ENCODE measurements at places on chromosomes 3 and 15. TPM values are rescaled to one million over a fixed set of nuclear protein-coding genes. Genes with fewer than 3 reads are reported as not detected.

GRCh38 chr3:195394024-195394423, 48.8 kb downstream of the ACAP2 start:
- DNase-seq, result no peak

DNA sequence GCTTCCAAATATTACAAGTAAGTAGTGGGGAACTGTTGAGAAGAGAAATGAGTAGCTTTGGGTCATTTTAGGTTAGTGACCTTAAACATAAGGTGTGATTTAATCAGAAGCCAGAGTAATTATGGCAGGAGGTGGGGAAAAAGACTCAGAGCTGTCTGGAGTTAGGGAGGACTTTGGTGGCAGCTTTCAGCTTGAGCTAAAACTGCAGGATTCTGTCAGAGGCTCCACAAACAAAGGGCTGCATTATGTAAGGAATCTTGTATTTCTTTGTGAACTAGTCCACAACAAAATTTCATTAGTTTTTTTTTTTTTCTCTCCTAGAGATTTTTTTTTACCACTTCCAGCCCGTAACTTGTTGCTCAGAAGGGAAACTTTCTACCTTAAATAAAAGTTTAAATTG, 345.3 kb downstream of the TIGIT start:
- no peak for DNase-seq

DNA sequence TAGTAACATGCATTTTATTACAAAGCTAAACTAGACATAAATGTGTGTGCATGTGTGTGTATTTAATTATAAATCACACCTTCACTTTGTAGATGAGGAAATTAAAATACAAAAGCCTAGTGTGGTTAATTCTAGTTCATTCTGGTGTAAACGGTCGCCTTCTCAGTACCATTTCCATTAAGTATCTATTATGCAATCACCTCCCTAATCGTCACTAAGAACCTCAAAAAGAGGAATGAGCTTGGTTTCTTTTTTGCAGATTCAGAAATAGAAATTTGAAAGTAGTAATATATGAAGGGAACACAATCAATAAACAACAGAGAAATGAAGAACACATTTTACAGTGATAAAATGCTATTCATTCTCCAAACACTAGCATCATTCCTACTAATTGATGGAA, 233.2 kb downstream of the ZBBX start:
- no peak for DNase-seq

The SEMA5B gene
- not detected for polyA plus RNA-seq

- no peak for DNase-seq
These were observed 51.3 kb upstream of the MTMR10 start for GRCh38 chr15:31042751-31043150.

The C3orf85 gene
- not detected for polyA plus RNA-seq

The LRRIQ4 gene
- not detected for polyA plus RNA-seq

DNA sequence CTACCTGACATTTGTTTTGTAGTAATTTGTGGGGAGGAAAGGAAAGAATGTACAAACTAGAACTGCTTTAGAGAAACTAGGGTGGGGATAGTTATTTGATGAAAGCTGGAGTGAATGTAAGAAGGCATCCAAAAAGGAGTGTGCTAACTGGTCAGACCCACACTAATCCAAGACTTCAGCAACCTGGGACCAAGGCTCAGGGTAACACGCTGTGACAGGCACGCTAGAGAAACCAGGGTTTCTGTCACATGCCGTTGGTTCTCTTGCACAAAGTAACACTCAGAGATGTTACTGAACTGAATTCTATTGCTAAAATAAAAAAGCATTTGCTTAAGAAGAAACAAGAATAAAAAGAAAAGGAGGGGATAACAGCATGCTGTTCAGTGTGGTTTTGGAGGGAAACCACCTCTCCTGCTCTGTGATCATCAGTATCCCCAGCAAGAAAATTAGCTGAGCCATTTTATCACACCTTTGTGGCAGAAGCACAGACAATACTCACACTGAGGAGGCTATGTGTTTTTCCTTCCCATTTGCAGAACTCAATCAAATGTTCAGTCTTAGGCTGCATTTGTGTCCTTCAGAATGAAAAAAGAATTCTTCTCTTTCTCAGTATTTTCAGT, 2.8 kb upstream of the CCDC80 start:
- DNase-seq, result no peak

GRCh38 chr15:77039217-77039533, 31.7 kb downstream of the TSPAN3 start:
- DNase-seq, result no peak

The CACNA2D3 gene
- 0.24 TPM for polyA plus RNA-seq

The DAPK2 gene
- 0.57 TPM for polyA plus RNA-seq

DNA sequence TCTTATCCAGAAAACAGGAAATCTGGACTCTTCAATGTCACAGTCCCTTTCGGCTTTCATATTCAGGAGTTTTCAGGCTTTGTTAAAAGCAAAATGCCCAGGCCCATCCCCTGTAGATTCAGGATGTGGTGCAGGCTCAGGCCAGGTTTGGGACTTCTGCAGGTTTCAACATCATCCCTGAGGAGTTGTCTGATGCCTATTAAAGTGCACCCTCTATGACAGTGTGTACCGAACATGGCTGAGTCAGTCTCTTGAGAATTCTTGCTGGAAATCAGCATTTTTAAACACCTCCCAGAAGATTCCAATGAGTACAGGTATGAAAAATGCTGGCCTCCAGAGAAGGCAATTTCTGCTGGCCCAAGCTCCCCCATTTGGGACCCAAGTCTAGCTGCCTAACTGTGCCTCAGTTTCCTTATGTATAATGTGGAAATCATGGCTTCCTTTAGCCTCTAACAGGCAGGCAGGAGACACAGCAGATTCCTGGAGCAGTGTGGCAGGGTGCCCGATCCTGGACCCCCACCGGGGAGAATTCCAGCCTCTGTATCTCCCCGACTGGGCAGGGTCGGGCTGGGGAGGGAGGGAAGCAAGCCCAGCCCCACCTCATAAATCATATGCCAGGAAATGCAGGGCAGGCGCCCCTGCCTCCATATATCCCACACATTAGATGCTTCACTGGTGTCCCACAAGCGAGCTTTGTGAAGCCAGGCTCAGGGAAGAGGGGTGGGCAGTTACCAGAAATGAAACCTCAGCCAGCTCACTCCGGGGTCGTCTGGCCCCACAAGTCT, 44.4 kb upstream of the SLC6A11 start:
- DNase-seq, result no peak

The KPNA1 gene
- 48.1 TPM for polyA plus RNA-seq

The SERPINI2 gene
- polyA plus RNA-seq, result not detected

DNA sequence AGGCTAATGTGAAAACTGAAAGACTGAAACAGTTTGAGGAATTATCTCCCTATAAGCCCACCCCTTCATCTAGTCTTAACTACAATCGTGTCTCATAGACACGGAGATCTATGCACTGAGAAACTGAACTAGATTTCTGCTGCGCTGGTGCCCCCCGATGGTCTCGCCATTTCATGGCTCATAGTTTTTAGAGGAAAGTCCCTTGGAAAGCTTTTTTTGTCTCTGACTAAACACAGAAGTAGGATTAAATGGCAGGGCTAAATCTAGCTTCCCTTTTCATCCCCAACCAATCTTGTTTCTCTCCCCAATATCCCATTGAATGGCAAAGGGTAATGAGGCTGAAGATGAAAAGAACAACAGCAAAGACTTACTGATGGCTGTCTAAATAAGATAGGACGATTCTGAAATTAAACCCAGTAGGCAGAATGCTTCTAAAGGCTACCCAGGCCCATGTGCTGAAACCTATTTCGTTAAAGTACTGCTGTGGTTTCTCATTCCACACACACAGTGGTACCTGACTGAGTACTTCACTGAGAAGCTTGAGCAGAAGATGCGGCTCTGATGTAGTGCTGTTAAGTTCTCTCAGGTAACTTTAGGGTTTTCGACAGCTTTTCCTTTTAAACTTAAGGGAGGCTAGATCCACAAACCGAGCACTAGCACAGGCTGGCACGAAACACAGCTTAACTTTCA, 142.7 kb downstream of the GADL1 start:
- DNase-seq, result no peak

The TRIP4 gene
- 28.0 TPM for polyA plus RNA-seq

The HEXA gene
- polyA plus RNA-seq, result 200 TPM

- no peak for DNase-seq
These were observed 908.4 kb downstream of the EPHA3 start for GRCh38 chr3:90015688-90016356.

The DGKG gene
- polyA plus RNA-seq, result 4.8 TPM

DNA sequence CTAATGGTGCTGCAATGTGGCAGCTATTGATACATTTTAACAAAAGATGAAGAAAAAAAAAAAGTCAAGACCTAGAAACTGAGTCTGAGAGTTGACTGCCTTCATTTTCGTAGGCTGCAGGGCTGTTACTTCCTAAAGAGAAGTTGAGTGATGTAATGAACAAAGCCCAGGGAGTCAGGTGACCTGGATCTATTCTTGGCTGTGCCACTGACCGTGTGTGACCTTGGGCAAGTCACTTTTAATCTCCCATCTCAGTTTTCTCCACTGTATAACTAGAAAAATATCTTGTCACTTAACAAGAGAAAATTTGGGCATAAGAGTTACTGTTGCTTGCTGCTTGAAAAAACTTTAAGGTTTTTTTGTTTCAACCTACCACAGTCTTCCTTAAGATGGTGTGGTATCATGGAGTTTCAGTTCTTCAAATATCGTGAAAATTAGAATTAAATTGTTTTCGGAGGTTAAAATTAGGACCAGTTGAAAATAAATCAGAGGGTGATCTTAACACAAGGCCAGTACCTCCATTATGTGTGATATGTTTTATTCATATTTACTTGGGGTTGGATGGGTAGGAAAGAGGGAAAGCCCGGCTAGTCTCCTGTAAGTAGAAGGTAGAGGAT, 5.8 kb downstream of the FMN1 start:
- no peak for DNase-seq

The LDHAL6B gene
- not detected for polyA plus RNA-seq

The NAA50 gene
- 129 TPM for polyA plus RNA-seq

The LRRC2 gene
- 4.2 TPM for polyA plus RNA-seq

DNA sequence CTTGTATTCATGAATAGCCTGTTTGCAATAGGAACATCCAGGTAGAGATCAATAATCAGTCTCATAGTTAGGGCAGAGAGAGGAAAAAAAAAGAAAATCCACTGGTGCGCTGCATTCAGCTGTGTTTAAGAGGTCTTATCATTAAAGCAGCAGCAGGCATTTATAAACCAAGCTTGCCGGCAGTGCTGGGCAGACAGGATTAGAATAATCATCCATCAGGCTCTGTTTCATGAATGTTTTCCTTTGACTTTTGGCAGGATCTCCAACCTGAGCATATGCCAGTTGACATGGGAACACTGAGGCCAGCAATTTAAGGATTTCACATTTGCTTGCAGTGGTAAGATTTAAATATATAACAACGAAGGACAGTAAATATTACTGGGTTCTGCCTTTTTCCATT, 305.2 kb upstream of the SEMA6D start:
- DNase-seq, result no peak

The MKRN2OS gene
- polyA plus RNA-seq, result not detected

- no peak for DNase-seq
These were observed 6.7 kb downstream of the CHMP2B start for GRCh38 chr3:87233805-87234204.

The GOLGA6L10 gene
- polyA plus RNA-seq, result 0.99 TPM

The RHOV gene
- polyA plus RNA-seq, result 0.04 TPM

- DNase-seq, result no peak
These were observed 421 bp downstream of the KLHL18 start for GRCh38 chr3:47283193-47283537.

- no peak for DNase-seq
These were observed 33.9 kb downstream of the OXNAD1 start for GRCh38 chr3:16298891-16299290.

The FOXL2 gene
- 0.07 TPM for polyA plus RNA-seq

The PTPRG gene
- polyA plus RNA-seq, result 26.5 TPM

DNA sequence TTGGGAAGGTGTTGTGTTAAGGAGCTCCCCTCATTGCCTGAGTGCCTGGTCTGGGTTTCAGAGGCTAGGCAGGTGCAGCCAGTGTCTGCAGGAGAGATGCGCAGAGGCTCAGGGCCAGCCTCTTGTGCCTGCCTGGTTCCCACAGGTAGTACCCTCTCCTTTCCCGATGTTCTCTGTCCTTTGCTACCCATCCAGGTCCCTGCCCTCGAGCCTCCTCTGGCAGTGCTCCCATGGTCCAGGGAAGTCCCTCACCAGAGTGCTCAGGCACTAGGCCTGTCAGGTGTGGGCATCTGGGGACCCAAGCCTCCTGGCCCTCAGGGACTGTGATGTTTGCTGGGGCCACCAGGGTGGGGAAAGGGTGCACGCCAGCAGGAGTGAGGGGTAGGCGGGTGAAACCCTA, 5.0 kb downstream of the TRPM1 start:
- no peak for DNase-seq

DNA sequence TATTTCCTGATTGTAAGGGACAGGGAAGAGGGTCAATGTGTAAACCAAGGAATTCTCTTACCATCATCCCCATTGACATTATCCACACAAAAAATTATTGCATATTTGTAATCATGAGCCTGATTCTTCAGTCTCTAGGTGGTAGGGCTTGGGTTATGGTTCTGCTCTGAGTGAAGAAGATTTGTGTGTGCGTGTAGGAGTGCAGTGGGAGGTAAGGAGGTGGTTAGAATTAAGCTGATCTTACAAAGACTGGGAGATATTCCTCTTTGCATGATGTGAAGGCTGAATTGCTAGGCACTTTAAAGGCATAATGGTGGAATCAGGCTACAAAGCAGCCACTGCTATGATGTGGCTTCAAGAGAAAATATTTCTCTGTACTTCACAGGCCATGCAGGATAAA, 23.0 kb upstream of the MINDY4B start:
- DNase-seq, result no peak

The LRTM1 gene
- polyA plus RNA-seq, result not detected

GRCh38 chr3:139121513-139122220, 77.0 kb upstream of the PRR23C start:
- DNase-seq, result no peak

DNA sequence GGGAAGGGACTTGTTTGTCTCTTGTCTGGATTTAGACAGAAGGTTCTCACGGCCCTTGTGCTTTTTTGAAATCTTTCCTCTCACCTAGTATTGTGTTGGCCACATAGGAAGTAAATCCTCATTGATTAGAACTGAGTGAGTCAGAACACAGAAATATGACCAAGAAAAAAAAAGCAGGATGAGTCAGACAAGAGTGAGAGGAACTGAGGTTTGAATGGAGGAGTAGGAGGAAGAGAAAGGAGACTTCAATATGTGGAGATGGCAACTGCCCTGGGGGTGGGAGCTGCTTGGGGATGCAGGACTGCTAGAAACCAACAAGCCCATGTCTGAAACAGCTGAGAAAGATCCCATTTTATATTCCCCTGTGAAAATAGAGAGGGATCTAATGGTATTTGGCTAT, 194.1 kb upstream of the ZBTB20 start:
- DNase-seq, result no peak

- DNase-seq, result no peak
These were observed 28.3 kb downstream of the ANAPC13 start for GRCh38 chr3:134457376-134458074.

The GNB4 gene
- 88.5 TPM for polyA plus RNA-seq

- DNase-seq, result no peak
These were observed 51.5 kb upstream of the COL6A6 start for GRCh38 chr3:130465521-130465920.

GRCh38 chr3:179949412-179949811, 87.3 kb downstream of the PEX5L start:
- no peak for DNase-seq

Measured in AG04450 (cell line).